ENCODE measurements at places on chromosomes 1 and 21. TPM values are rescaled to one million over a fixed set of nuclear protein-coding genes. Genes with fewer than 3 reads are reported as not detected.

GRCh38 chr1:224623310-224623714 is 7.2 kb downstream of the CNIH3 start:
- H3K36me3 ChIP-seq = no peaks in the 10 kb centered on the region
- no peak overlapping the region for H3K27ac ChIP-seq
- no peaks in the 10 kb centered on the region for H3K4me1 ChIP-seq
- peaks cover 16% of the 10 kb centered on the region for H3K27me3 ChIP-seq

- no peaks in the 10 kb centered on the region for H3K27me3 ChIP-seq
- H3K36me3 ChIP-seq = peaks cover 9% of the 10 kb centered on the region
- no peak overlapping the region for H3K4me3 ChIP-seq
- H3K4me1 ChIP-seq = no peaks in the 10 kb centered on the region
- no peak overlapping the region for H3K27ac ChIP-seq
Observed at GRCh38 chr1:65429078-65429477, 8.6 kb downstream of the LEPR start.

DNA sequence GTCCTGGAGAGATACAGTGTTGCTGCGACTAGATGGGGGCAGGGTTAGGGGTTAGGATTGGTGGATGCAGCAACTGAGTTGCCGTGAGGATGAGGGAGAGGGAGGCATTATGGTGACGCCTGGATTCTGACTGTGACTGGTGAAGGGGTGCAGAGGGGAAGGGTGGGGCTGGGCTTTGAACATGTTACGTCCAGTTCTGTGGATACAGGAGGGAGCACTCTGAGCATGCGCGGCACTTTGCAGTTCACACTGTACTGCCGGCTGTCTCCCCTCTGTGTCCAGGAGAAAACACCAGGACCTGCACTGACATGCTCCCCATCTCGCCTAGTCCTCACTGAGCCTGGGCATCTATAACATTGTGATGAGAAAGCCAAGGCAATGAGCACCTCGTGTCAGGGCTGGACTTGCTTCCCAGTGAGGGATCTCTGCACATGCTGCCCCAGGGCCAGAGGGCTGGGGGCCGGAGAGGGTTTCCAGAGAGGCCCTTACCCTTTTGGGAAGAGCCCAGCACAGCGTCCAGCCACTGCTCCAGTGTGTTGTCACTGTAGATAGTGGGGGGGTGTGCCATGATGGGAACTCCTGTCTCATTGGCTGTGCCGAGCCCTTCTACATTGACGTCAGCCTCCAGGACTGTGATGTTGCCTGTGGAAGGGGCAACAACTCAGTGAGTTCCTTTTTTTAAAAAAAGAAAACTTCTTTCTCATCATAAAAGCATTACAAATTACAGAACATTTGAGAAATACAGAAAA is 7.6 kb downstream of the FAM151A start:
- no peak overlapping the region for H3K4me3 ChIP-seq
- H3K36me3 ChIP-seq = no peaks in the 10 kb centered on the region
- H3K27ac ChIP-seq = no peak overlapping the region
- DNase-seq = no peak
- H3K27me3 ChIP-seq = no peaks in the 10 kb centered on the region

GRCh38 chr1:155322571-155322952 is 1.9 kb downstream of the RUSC1 start:
- H3K4me3 ChIP-seq = peak overlapping the region; percentile 14
- no peaks in the 10 kb centered on the region for H3K27me3 ChIP-seq
- DNase-seq = peak; percentile 34
- peaks cover 7% of the 10 kb centered on the region for H3K4me1 ChIP-seq
- peaks cover 5% of the 10 kb centered on the region for H3K36me3 ChIP-seq

DNA sequence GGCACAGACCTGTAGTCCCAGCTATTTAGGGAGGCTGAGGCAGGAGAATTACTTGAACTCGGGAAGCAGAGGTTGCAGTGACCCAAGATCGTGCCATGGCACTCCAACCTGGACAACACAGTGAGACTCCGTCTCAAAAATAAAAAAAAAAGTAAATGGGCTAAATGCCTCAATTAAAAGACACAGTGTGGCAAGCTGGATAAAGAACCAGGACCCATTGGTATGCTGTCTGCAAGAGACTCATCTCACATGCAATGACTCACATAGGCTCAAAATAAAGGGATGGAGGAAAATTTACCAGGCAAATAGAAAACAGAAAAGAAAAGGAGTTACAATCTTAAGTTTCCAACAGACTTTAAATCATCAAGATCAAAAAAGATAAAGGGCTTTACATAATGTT is 40.3 kb downstream of the ACBD6 start:
- H3K36me3 ChIP-seq = no peaks in the 10 kb centered on the region
- no peaks in the 10 kb centered on the region for H3K4me1 ChIP-seq
- no peak for DNase-seq
- no peaks in the 10 kb centered on the region for H3K27me3 ChIP-seq

DNA sequence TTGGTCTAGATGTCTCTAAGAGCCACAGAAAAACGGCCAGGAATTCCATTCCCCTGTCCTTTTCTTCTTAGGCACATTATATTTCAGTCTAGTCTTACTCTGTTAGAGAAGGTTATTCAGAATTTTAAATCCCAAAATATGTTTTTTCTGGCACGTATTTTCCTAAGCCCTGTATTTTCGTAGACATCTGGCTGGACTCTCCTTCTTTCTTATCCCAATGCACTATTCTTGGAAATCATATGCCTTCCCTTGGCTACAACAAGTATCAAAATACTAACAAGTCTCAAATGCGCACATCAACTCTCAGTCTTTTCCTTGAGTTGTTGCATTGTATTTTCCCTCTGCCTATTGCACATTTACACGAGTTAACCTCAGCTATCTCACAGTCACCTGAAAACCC is 96.2 kb downstream of the DPYD start:
- H3K27me3 ChIP-seq = no peaks in the 10 kb centered on the region
- H3K36me3 ChIP-seq = no peaks in the 10 kb centered on the region
- no peak for DNase-seq
- no peak overlapping the region for H3K4me3 ChIP-seq
- H3K4me1 ChIP-seq = no peaks in the 10 kb centered on the region

DNA sequence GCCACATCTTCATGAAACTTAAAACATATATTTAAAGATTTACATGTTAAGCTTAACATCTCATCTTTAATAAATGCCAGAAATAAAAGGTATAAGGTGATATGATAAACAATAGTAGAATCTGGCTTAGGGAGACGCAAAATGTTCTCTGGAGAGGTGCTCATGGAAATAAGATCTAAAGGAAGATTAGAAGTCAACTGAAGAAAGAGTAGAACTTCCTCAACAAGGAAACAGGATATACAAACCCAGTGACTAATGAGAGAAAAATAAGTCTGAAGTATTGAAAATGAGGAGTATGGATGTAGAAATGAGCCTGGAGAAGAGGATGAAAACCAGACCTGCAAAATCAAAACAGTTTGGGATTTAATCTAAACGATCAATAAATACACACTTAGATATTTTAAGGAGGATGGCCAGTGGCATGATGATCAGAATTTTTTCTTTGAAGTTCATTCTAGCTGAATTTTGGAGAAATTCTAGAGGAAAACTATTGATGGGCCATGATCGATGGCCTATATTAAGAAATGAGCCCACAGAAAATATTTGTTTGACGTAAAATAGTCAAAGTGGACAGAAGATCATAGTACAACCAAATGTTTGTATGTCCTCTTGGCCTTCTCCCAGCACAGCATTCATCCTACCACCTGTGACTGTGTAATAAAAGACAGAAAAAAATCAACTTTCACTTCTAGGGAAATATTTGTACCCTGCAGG is 387.9 kb upstream of the PTBP2 start:
- DNase-seq = no peak
- H3K4me1 ChIP-seq = no peaks in the 10 kb centered on the region

DNA sequence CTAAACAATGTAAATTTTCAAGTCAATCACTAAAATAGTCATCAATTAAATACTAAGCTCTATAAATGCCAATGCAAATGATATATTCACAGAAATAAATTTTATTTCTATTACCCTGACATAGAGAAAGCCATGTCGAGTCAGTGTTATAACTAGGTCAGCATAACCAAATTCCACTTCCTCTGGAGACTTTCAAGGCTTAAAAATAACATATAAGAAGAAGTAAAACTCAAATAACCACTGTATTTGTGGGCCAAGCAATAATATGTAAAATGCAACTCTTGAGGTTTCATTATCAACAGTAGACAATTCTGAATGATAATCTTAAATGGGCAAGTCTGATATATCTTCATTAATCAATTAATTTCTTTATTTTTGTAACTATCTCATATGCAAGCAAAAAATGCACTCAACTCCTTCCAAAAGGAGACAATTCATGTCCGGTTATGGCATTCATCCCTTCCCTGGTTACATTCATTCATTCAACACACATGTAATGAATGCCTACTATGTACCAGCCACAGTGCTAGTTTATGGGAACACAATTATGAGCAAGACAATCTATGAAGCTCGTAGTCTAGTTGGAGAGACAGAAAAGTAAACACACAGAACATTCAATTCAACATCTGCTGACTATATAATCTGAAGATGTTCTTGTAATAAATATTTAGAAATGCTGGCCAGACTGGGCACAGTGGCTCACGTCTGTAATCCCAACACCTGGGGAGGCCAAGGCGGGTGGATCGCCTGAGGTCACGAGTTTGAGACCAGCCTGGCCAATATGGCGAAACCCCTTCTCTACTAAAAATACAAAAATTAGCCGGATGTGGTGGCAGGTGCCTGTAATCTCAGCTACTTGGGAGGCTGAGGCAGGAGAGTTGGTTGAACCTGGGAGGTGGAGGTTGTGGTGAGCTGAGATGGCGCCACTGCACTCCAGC is 37.1 kb upstream of the CAP1 start:
- H3K4me3 ChIP-seq = no peak overlapping the region
- DNase-seq = no peak
- no peak overlapping the region for H3K27ac ChIP-seq
- H3K4me1 ChIP-seq = no peaks in the 10 kb centered on the region
- H3K36me3 ChIP-seq = no peaks in the 10 kb centered on the region

DNA sequence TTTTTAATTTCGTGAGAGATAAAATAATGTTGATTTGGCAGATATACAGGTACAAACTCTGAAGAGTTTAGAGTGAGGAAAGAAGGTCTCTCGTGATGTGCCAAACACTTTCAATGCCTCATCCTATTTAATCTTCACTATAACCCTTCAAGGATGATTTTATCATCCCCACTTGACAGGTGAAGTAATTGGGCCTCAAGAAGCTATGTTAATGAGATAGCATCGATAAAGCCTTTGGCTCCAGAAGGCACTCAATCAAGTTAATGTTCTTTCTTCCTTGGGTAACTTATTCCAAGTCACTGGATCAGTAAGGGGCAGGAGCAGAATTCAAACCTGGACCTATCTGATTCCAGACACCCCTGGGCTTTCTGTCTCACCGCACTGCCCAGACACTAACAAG is 7.2 kb downstream of the LMOD1 start:
- peaks cover 5% of the 10 kb centered on the region for H3K4me1 ChIP-seq
- no peak overlapping the region for H3K27ac ChIP-seq
- H3K27me3 ChIP-seq = no peaks in the 10 kb centered on the region
- H3K36me3 ChIP-seq = no peaks in the 10 kb centered on the region

The BMP8B gene
- 4.9 TPM for total RNA-seq

The PEAR1 gene
- total RNA-seq = 17.2 TPM

The APCS gene
- total RNA-seq = not detected

The SH3BGR gene
- total RNA-seq = 4.0 TPM

The CNN3 gene
- 291 TPM for total RNA-seq

The ALX3 gene
- total RNA-seq = not detected

The FCRL1 gene
- 5.7 TPM for total RNA-seq

The TTC22 gene
- total RNA-seq = 16.5 TPM
